NCI-H446 treated with DMSO at 0.1 percent for 48 hours (cell line): ENCODE measurements at places on chromosomes 5 and 9.

- DNase-seq = no peak
These were observed 31.9 kb upstream of the PCSK5 start for GRCh38 chr9:75858497-75859092.

DNA sequence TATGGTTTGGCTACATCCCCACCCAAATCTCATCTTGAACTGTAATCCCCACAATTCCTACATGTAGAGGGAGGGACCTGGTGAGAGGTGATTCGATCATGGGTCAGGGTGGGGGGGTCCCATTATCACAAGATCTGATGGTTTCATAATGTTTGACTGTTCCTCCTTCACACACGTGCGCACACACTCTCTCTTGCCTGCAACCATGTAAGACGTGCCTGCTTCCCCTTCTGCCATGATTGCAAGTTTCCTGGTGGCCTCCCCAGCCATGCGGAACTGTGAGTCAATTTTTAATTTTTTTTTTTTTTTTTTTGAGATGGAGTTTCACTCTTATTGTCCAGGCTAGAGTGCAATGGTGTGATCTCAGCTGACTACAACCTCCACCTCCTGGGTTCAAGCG lies 27.0 kb downstream of the FAM169A start:
- no peak for DNase-seq

GRCh38 chr5:865771-866170 lies 15.0 kb upstream of the ZDHHC11 start:
- DNase-seq = no peak

DNA sequence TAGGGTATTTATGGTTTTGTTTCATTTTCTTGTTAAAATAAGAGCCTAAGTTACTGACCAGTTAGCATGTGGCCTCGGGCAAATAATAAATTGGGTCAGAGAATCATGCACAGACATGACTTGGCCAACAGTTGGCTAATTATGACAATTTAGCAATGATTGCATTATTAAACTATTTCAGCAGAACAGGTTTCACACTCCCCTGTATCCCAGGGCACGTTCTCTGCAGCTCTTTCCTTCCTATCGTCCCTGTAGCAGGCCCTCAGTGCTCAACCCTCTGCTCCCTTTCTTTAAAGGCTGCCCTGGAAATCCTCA lies 167.9 kb downstream of the TSSK1B start:
- DNase-seq = no peak

- DNase-seq = no peak
These were observed 32.3 kb upstream of the TNPO1 start for GRCh38 chr5:72784129-72784528.

DNA sequence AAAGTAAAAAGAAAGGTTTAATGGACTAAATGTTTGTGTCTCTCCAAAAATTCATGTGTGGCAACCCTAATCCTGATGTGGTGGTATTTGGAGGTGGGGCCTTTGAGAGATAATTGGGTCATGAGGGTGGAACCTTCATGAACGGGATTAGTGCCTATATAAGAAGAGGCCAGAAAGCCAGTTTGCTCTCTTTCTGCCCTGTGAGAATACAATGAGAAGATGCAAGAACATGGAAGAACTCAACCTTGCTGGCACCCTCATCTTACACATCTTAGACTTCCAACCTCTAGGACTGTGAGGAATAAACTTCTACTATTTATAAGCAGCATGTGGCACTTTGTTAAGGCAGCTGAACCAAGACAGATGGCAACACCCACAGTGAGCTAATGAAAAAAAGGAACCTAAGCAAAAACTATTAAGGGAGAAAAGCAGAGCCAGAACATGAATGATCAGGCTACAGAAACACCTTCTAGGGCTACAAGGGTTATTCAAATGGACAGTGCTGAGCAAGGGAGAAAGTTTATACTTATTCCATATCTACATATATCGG lies 159.5 kb downstream of the PLK2 start:
- no peak for DNase-seq

- no peak for DNase-seq
These were observed 228.8 kb downstream of the GAS1 start for GRCh38 chr9:86718388-86719049.

DNA sequence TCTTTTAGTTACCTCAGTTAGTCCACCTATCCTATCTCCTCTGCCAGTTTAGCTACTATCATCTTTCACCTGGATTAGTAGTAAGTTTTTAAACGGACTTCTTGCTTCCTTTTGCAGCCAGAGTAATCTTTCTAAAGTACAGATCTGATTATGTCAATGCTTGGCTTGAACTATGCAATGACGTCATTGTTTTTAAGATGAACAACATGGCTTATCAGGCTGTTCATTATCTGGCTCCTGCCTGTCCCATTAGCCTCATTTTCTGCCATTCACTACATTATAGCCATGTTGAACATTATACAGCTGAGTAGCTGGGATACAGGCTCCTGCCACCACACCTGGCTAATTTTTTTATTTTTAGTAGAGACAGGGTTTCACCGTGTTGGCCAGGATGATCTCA lies 98.7 kb downstream of the RANBP17 start:
- DNase-seq = no peak

- DNase-seq = no peak
These were observed 617.9 kb downstream of the BNC2 start for GRCh38 chr9:16252616-16253015.

- DNase-seq = no peak
These were observed 360.4 kb upstream of the ZNF608 start for GRCh38 chr5:125106881-125107280.

DNA sequence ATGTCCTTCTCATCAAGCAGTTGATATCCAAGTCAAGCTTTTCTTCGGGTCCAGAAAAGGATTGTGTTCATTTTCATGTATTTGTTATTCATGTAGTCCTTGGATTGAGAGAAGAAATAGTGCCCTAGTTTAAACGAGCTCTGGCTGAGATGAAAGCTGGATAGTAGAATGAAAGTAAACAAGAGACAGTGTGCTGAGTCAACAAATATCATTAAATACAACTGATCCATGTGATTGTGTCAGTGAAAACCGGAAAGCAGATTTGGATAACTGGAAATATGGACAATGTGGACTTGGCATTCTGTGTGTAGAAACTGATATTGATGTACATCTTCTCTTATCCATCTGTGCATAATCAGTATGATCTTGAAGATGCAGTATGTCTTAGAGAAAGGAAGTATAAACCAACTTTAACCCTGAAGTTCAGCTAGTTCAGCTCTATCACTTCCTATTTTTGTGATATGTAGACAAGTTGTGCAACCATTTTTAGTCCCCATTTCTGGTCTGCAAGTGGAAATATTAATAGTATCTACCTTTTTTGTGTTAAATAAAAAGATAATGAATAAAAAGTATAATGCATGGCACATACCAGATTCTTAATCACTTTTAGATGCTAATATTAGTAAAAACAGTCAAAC lies 4.4 kb downstream of the MUSK start:
- no peak for DNase-seq

DNA sequence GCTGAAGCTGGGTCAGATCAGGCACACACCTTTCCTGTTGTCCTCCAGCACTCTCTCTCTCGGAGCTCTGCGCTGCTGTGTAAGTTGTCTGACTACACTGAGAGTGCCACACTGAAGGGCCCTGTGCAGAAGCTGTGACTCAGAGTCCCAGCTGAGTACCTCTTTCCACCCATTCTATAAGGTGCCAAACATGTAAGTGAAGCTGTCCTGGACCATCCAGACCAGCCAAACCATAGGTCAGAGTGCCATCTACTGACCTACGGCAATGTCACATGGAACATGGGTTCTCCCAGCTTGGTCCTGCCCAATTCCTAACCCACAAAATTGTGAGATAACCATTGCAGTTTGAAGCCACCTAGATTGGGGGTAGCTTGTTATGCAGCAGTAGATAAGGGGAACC lies 68.2 kb downstream of the ADCY2 start:
- DNase-seq = no peak

DNA sequence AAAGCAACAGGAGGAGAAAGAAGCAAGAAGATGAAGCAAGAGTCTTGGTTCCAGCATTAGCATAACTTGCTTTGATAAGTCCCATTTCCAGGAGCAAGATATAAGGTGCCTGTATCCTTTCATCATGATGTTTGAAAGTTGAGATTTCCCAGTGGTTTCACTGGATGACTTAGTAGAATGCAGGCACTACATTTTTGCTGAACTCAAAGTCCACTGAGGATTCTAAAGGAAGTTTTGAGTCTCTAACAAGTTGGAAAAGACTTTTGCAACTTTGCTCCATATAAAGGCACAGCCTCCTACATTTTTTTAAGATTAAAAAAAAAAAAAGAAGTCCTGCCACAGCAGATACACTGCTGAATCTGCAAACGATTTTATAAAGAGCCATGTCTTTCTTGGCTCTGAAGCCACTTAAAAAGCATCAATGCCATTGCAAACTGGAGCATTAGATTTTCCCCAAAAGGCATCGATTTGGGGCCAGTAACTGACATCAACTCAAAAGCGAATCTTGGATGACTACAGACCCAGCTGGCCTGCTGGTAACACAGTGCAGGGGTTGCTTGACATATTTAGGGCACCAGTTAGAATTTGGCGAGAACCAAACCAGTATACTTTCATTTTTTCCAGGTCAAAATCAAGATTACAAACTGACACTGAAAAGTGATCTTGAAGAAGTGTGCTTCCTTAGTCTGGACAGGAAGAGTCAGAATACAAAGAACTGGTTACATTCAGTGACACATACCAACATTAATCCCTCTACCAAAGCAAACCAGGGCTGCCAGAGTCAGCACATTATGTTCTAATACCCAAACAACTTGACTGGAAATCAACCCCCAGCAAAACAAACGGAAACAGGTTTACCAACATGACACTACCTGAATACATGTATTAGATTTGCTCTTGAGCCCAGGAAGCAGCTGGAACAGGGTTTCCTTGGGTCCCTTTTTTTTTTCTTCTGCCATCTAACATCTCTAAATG lies 39.1 kb upstream of the KCNV2 start:
- no peak for DNase-seq

- no peak for DNase-seq
These were observed 27.0 kb downstream of the PRUNE2 start for GRCh38 chr9:76878933-76879332.

- no peak for DNase-seq
These were observed 27.5 kb upstream of the BOD1 start for GRCh38 chr5:173643964-173644363.

GRCh38 chr9:35277628-35278359 lies 116.0 kb downstream of the UNC13B start:
- no peak for DNase-seq

DNA sequence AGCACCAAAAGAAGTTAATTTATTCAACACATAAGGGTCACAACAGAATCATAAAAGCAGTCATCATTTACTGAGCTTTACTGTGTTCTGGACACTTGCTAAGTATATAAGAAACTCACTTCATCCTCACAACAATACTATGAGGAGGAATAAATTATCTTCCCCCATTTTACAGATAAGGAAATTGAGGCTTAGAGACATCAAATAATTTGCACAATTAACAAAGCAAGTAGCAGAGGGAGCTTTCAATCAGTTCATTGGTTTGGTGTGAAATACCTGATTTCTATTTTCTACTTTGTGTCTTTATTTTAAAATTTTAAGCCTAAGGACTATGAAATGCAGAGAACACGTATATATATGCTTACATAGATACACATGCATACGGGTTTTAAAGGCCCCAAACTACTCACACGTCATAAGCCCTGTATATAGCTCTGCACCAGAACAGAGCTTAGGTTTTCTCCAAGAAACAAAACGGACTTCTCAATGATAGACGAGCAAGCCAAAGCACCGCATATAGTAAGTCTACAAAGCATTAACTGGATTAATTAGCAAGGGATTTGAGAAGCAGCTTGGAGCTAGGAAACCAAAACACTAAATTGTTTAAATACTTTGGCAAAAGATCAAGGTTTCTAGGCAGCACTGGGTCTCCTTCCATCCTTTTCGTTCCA lies 95.6 kb downstream of the DENND1A start:
- DNase-seq = peak; percentile 59

DNA sequence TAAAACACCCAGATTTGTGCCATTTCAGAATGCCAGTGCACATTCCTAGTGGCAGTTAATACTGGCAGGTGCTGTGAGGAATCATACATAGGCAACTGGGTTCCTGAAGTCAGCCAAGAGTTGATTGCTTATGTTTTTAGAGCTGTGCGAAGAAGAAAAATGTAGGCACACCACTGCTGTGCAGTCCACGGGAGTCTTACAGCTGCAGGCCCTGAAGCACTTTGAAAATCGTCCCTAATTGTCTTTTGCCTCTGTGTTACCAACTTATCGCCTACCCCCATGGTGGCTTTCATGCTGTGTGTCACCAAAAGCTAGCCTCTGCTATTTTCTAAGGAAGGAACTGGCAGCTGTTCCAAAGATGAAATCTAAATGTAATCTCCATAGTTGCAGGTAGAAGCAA lies 263.9 kb downstream of the ARRDC3 start:
- no peak for DNase-seq

- no peak for DNase-seq
These were observed 48.9 kb downstream of the IL31RA start for GRCh38 chr5:55900068-55900467.

DNA sequence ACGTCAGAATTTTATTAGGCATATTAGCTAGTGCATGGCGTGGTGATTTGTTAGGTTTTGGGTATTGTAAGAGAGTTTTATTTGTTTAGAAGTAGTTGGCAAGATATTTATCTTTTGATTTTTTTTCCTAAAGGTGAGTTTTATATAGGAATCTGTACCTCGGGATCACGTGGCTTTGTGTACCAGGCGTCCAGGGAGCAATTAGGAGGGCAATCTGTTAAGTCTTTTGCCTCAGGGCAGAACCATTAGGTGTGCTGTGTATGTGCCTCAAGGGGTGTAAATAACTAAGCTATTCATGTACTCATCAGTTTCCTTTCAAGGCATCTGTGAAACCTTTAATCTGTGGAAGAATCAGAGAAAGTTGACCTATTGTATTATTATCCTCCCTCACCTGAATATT lies 39.4 kb downstream of the ZSWIM6 start:
- no peak for DNase-seq

DNA sequence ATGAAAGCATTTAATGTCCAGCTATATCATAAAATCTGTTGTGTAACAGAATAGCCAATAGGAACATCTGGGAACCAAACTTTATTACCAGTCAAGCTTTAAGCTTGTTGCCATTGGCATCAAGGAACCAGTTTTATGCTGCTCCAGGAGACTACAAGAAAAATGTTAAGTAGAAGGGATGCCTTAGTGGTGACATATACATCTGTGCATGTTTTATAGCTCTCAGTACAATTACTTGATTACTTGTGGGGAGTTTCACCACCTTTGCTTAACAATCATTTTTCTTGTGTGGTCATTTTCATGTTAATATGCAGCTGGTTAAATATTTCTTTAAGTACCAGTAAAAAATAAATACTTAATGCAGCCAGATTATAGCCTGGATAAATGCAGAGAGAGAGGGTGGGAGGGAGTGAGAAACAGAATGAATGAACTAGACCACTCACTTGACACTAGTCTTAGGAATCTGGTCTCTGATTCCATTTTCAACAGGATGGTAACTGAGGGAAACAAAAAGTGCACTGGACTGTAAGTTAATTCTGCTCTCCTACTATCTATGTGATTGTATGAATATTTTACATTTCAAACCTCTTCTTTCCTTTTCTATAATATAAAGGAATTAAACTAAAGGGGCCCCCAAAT lies 35.7 kb upstream of the LURAP1L start:
- DNase-seq = no peak

GRCh38 chr5:134503088-134503936 lies 22.2 kb upstream of the JADE2 start:
- DNase-seq = no peak

- DNase-seq = peak; percentile 64
These were observed 38.1 kb downstream of the MRPS27 start for GRCh38 chr5:72281764-72282499.

- no peak for DNase-seq
These were observed 13.3 kb upstream of the FEM1C start for GRCh38 chr5:115557667-115558387.
